ENCODE measurements at places on chromosomes 4 and X. TPM values are rescaled to one million over a fixed set of nuclear protein-coding genes. Genes with fewer than 3 reads are reported as not detected.
A peak's percentile ranks its signal among the peaks of the same experiment; 100 is the strongest.

The FGD1 gene
- total RNA-seq = 24.7 TPM

The MTNR1A gene
- total RNA-seq = 2.6 TPM

GRCh38 chrX:137234651-137235402 is 201.0 kb upstream of the GPR101 start:
- H3K4me3 ChIP-seq = no peak overlapping the region
- no peak for DNase-seq
- no peak overlapping the region for H3K27ac ChIP-seq
- no peaks in the 10 kb centered on the region for H3K27me3 ChIP-seq
- no peaks in the 10 kb centered on the region for H3K36me3 ChIP-seq

The TCEAL6 gene
- total RNA-seq = not detected

- H3K4me3 ChIP-seq = no peak within 1 kb of the TSS
- DNase-seq = peak; percentile 36
- peaks cover 13% of the 10 kb centered on the region for H3K4me1 ChIP-seq
These were observed at the start of gene TLR6 for GRCh38 chr4:38856524-38857337. Gene TLR6, minus strand, starts transcription at chr4:38856817. Its CDS starts 27,344 bp downstream, at chr4:38829473.

- peaks cover 9% of the 10 kb centered on the region for H3K4me1 ChIP-seq
- DNase-seq = no peak
- no peak overlapping the region for H3K27ac ChIP-seq
- peak overlapping the region; percentile 37 for H3K4me3 ChIP-seq
- H3K36me3 ChIP-seq = no peaks in the 10 kb centered on the region
These were observed 23.9 kb downstream of the ARHGAP36 start for GRCh38 chrX:131081772-131082740.

- DNase-seq = no peak
- H3K27me3 ChIP-seq = peaks cover 14% of the 10 kb centered on the region
- H3K4me3 ChIP-seq = no peak overlapping the region
- H3K36me3 ChIP-seq = no peaks in the 10 kb centered on the region
- no peaks in the 10 kb centered on the region for H3K4me1 ChIP-seq
These were observed 18.0 kb upstream of the PDZD4 start for GRCh38 chrX:153848325-153848724.

The LRP2BP gene
- total RNA-seq = 0.17 TPM

DNA sequence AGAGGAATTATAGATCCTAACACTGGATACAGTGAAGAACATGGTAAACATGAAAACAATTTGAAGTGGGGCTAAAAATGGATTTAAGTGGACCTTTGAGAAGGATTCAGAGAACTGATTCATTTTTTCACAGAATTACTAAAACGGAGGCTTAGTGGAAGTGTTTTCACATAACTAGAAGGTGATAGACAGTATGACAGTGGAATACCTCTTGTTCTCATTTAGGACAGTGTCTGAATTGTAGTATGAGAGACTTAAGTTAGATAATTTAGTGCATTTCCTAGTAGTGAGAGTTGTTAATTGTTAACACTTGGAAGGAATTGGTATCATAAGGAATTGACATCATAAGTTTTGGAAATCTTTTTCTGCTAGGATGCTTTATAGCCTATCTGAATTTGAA is 64.1 kb downstream of the FIP1L1 start:
- H3K4me1 ChIP-seq = peaks cover 2% of the 10 kb centered on the region
- H3K4me3 ChIP-seq = no peak overlapping the region
- H3K36me3 ChIP-seq = peaks cover 19% of the 10 kb centered on the region
- H3K27ac ChIP-seq = peak overlapping the region; percentile 19
- no peaks in the 10 kb centered on the region for H3K27me3 ChIP-seq

The PPEF2 gene
- not detected for total RNA-seq

The HGFAC gene
- total RNA-seq = 6.7 TPM

The REELD1 gene
- not detected for total RNA-seq

GRCh38 chr4:8158710-8159536 is at the start of gene ABLIM2:
Gene ABLIM2, minus strand, starts transcription at chr4:8158813. Its CDS starts 124 bp downstream, at chr4:8158689.
- peak within 1 kb of the TSS; percentile 90 for H3K4me3 ChIP-seq
- peak; percentile 99 for DNase-seq
- peaks cover 7% of the 10 kb centered on the region for H3K4me1 ChIP-seq
- peak within 1 kb of the TSS; percentile 80 for H3K27ac ChIP-seq
- H3K36me3 ChIP-seq = no peaks in the 10 kb centered on the region

The TMEM144 gene
- total RNA-seq = 15.4 TPM

- H3K27ac ChIP-seq = no peak within 1 kb of the TSS
- peaks cover 5% of the 10 kb centered on the region for H3K4me1 ChIP-seq
- DNase-seq = peak; percentile 34
- peak within 1 kb of the TSS; percentile 12 for H3K4me3 ChIP-seq
- H3K27me3 ChIP-seq = peaks cover 3% of the 10 kb centered on the region
- peaks cover 2% of the 10 kb centered on the region for H3K36me3 ChIP-seq
These were observed at the start of gene CHM for GRCh38 chrX:86047174-86047935. Gene CHM, minus strand, starts transcription at chrX:86047558. Its CDS starts 26 bp downstream, at chrX:86047532.

- H3K36me3 ChIP-seq = no peaks in the 10 kb centered on the region
- DNase-seq = no peak
- H3K4me1 ChIP-seq = no peaks in the 10 kb centered on the region
These were observed 136.5 kb upstream of the SMIM31 start for GRCh38 chr4:164617426-164617825.

The ZNF827 gene
- 49.2 TPM for total RNA-seq

GRCh38 chrX:119067023-119067739 is 5.6 kb upstream of the CT47C1 start:
- no peaks in the 10 kb centered on the region for H3K36me3 ChIP-seq
- no peak overlapping the region for H3K27ac ChIP-seq
- H3K4me1 ChIP-seq = peaks cover 4% of the 10 kb centered on the region
- peak; percentile 21 for DNase-seq
- no peak overlapping the region for H3K4me3 ChIP-seq

GRCh38 chr4:55296096-55296495 is 49.9 kb upstream of the SRD5A3 start:
- no peak overlapping the region for H3K4me3 ChIP-seq
- no peaks in the 10 kb centered on the region for H3K27me3 ChIP-seq
- H3K27ac ChIP-seq = no peak overlapping the region
- no peak for DNase-seq
- H3K4me1 ChIP-seq = no peaks in the 10 kb centered on the region
- no peaks in the 10 kb centered on the region for H3K36me3 ChIP-seq

DNA sequence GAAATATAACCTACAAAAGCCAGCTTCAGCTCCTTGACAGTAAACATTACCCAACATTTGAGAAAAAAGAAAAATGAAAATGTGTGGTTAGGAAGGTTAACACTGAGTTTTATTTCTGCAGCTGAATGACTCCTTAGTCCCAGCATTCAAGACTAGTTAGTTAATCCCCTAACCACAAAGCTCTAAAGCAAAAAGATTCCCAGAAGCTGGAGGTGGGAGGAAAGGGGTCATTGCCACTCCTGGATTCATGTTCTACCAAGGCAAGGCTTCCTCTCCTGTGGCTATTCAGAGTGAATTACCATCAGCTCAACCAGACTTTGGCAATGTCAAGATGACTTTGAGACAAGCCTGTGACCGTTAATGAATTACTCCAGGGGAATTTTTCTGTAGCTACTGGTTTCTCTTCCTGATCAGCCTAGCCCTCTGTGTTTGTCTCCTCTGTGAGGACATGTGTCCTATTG is 63.6 kb downstream of the HADH start:
- peaks cover 5% of the 10 kb centered on the region for H3K27me3 ChIP-seq
- no peak overlapping the region for H3K4me3 ChIP-seq
- no peaks in the 10 kb centered on the region for H3K36me3 ChIP-seq
- DNase-seq = no peak

- H3K27me3 ChIP-seq = peaks cover 9% of the 10 kb centered on the region
- H3K4me1 ChIP-seq = peaks cover 9% of the 10 kb centered on the region
- no peak overlapping the region for H3K27ac ChIP-seq
- no peak overlapping the region for H3K4me3 ChIP-seq
- H3K36me3 ChIP-seq = no peaks in the 10 kb centered on the region
These were observed 12.2 kb downstream of the SMPX start for GRCh38 chrX:21745756-21746155.

GRCh38 chr4:158993891-158994290 is 109.0 kb upstream of the RAPGEF2 start:
- no peak overlapping the region for H3K4me3 ChIP-seq
- no peak overlapping the region for H3K27ac ChIP-seq
- H3K27me3 ChIP-seq = no peaks in the 10 kb centered on the region
- no peaks in the 10 kb centered on the region for H3K4me1 ChIP-seq

- no peak overlapping the region for H3K27ac ChIP-seq
- no peaks in the 10 kb centered on the region for H3K36me3 ChIP-seq
- DNase-seq = no peak
- no peaks in the 10 kb centered on the region for H3K4me1 ChIP-seq
- H3K4me3 ChIP-seq = no peak overlapping the region
- peaks cover 23% of the 10 kb centered on the region for H3K27me3 ChIP-seq
These were observed 355.0 kb upstream of the GATB start for GRCh38 chr4:152115794-152116193.

The IL2RG gene
- total RNA-seq = 0.41 TPM

The POU3F4 gene
- 0.53 TPM for total RNA-seq
